ENCODE measurements at places on chromosomes 12 and 14.

DNA sequence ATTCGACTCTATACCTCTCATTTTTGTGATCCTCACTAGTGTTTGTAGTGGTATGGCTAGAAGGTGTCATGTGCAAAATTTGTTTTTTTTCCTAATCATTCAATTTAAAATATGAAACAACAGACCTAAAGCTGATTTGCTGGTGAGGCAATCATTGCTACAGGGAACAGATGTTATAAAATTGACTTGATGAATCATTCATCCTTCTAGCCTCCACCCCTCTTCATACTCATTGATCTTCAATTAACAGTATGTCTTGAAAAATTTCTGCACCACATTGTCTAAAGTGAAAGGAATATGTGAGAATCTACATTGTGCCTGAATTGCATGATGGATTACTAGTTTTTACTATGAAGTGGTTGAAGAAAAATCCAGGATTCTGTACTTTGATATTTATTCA, 349.0 kb upstream of the NAV3 start:
- DNase-seq: no peak

- no peak for DNase-seq
Observed at GRCh38 chr12:7093486-7093885, 1.2 kb upstream of the C1R start.

DNA sequence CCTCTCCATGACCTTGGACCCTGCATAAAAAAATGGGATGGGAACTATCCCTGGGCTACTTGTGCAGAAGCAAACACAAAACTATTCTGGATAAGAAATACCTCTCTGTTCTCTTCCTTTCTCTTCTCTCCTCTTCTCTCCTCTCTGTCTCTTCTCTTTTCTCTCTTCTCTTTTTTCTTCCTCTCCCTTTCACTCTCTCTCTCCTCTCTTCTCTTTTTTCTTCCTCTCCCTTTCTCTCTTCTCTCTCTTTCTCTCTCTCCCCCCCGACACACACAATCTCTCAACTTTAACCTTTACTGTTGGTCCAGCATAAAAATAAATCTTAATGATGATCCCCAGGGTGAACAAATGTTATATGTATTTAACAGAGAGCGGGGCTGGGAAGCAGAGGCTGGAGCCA, 141.4 kb downstream of the SRGAP1 start:
- no peak for DNase-seq

DNA sequence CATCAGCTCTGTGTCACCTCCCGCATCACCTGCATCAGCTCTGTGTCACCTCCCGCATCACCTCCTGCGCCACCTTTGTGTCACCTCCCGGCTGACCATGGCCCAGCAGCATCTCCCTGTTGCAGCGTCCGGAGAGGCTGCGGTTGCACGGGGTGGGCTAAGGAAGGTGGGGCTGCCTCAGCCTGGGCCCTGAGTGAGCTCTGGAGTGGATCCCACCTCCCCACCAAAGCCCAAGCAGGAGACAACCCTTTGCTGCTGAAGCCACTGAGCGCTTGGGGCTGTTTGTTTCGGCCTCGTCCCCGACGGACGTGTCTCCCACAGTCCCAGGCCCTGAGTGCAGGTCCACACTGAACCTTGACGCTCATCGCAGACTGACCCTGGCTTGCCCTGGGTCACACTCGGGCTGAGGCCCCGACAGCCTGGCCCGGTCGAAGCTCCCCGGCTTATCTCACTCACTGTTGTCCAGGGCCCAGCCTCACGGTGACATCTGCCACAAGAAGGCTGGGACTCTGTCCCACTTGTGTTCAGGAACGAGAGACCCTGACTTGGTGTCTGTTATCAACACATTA, 12.2 kb downstream of the TMEM121 start:
- no peak for DNase-seq

DNA sequence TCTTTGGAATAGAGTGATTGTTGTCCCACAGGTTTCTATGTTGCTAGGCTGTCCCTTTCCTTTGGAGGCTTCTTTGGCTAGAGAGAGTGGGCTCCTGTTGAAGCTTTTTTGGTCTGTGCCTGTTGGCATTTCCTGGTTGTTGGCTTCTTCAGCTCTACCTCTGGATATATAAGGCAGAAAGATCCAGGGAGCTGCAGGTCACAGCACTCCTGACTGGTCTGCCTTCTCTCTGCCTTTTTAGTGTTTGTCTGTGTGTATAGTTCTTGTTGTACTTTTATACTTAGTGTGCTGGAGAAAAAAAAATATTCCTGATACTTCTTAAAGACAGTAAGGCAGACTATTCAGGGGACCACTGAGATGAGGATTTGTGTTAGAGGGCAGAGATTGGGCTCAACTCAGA, 202.7 kb downstream of the FBXL14 start:
- no peak for DNase-seq

GRCh38 chr14:77157740-77158139, 16.1 kb upstream of the ZDHHC22 start:
- no peak for DNase-seq

- DNase-seq: no peak
Observed at GRCh38 chr12:11568155-11568761, 81.2 kb upstream of the ETV6 start.

- DNase-seq: no peak
Observed at GRCh38 chr12:109202770-109203169, 86.4 kb downstream of the ACACB start.

- no peak for DNase-seq
Observed at GRCh38 chr12:53214687-53215455, 7.8 kb upstream of the ITGB7 start.

- no peak for DNase-seq
Observed at GRCh38 chr12:63968673-63969072, 124.2 kb downstream of the SRGAP1 start.

DNA sequence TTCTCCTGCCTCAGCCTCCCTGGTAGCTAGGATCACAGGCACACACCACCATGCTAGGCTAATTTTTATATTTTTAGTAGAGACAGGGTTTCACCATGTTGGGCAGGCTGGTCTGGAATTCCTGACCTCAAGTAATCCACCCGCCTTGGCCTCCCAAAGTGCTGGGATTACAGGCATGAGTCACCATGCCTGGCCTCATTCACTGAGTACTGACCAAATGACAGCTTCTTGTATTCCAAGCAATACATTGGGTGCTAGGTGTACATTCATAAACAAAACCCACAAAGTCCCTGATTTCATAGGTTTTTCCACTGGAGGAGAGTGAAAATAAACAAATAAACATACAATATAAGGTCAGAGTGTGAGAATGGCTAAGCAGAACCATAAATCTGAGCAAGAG, 136.3 kb downstream of the HELB start:
- DNase-seq: no peak

DNA sequence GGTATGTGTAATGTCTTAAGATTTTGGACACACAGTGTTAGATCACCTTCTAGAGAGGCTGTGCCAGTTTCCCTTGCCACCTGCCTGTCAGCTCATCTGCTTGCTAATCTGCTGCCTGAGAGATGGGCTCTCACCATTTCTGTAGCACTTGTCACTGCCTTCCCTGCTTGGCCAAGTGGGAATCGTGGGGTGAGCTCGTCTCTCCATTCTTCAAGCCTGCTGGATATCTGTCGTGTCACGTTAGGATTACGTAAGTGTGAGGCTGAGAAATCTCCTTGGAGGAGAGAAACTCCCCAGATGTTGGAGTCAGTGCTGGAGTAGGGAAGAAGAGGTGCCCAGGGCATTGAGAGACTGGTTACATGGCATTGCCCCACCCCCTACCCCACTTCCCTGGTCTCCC, 8.6 kb upstream of the RPH3A start:
- no peak for DNase-seq

GRCh38 chr14:99664937-99665273, 19.2 kb upstream of the CYP46A1 start:
- DNase-seq: no peak

- no peak for DNase-seq
Observed at GRCh38 chr12:79535751-79536150, 155.0 kb downstream of the PAWR start.

- no peak for DNase-seq
Observed at GRCh38 chr12:22576065-22576464, 31.7 kb upstream of the C2CD5 start.

- no peak for DNase-seq
Observed at GRCh38 chr12:104000807-104001434, 35.2 kb downstream of the TDG start.

GRCh38 chr12:3797531-3798048, 44.7 kb upstream of the CRACR2A start:
- no peak for DNase-seq

GRCh38 chr14:92493492-92493891, 20.1 kb upstream of the RIN3 start:
- DNase-seq: no peak

DNA sequence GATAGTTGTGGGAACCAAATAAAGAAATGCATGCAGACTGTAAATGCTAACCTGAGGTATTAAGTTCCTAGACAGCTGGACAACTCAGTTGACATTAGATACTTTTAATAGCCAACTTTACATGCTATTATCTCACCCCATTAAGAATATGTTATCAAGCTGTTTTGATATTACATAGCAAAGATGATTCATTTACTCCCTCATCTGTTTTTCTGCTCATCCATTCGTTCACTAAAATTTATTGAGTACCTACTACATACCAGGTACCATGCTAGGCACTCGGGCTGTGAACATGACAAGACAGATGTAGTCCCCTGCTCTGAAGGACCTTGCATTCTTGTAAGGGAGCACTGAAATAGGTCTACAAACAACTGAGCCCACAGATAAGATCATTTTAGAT, 192.4 kb downstream of the DACT1 start:
- DNase-seq: no peak

GRCh38 chr12:127260531-127260930, 1006.4 kb upstream of the TMEM132C start:
- no peak for DNase-seq

DNA sequence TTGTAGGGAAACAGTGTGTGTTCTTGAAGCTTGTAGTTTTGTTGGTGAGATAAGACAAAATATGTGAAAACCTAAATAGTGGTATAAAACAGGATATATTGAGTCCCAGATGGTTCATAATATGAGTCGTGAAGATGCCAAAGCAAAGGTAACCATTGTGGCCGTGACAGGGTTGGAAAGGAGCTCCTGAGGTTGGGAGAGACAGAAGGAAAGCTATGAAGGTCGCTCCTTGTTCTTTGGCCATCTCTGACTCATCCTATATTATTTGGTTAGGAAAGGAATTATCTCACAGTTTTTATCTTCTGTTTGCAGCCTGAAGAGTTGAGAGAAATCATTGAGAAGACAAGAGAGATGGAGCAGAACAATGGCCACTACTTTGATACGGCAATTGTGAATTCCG, 27.1 kb downstream of the ATP6V1D start:
- DNase-seq: no peak

DNA sequence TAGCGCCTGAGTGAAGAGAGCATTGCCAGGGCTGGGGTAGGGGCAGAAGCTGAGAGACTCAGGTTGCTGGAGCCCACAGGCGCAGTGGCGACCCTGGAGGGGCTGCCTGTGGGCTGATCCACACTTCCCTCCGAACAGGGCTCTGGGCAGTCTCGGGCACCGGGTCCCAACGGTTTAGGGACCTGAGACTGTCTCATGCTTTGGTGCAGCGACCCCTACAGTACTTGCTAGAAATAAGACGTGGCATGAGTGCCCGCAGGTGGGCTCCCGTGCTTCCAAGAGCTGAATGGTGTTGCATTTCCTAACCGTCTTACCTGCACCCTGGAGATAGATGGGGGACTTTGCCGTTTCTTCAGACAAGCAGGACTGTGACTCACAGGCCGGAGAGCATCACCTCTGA, 57.4 kb downstream of the AACS start:
- no peak for DNase-seq

DNA sequence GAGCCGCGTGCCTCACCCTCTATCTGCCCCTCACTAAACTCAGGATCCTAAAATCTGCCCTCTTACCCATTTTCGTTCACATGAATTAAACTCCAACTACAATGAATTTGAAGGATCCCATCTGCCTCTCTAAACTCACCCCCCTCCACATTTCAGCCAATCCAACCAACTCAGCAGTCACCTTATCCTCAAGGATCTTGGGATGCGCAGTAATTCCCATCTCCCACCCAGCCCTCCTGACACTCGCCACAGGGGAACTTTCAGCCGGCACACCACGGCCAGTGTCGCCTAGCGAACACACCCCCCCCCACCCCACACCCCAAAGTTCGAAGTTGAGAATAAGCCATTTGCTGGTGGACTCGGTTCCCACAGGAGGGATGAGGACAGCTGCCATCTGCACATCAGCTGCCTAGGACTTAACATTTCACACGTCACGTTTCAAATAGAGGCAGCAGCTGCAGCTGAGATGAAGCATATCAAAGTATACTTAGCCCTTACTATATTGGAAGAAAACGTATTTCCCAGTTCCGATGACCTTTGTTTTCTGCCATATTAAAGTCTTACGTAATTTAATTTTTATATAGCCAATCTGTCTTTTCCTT, 8.7 kb upstream of the SELPLG start:
- DNase-seq: no peak

GRCh38 chr12:106301241-106301610, 1.3 kb upstream of the TCP11L2 start:
- DNase-seq: no peak

GRCh38 chr12:114168061-114168460, 201.9 kb upstream of the RBM19 start:
- DNase-seq: no peak

GRCh38 chr14:50772412-50772811, 58.5 kb downstream of the NIN start:
- no peak for DNase-seq

GRCh38 chr12:97575403-97576193, 113.0 kb downstream of the RMST start:
- DNase-seq: no peak

- no peak for DNase-seq
Observed at GRCh38 chr12:47077206-47078085, 2.0 kb upstream of the PCED1B start.

DNA sequence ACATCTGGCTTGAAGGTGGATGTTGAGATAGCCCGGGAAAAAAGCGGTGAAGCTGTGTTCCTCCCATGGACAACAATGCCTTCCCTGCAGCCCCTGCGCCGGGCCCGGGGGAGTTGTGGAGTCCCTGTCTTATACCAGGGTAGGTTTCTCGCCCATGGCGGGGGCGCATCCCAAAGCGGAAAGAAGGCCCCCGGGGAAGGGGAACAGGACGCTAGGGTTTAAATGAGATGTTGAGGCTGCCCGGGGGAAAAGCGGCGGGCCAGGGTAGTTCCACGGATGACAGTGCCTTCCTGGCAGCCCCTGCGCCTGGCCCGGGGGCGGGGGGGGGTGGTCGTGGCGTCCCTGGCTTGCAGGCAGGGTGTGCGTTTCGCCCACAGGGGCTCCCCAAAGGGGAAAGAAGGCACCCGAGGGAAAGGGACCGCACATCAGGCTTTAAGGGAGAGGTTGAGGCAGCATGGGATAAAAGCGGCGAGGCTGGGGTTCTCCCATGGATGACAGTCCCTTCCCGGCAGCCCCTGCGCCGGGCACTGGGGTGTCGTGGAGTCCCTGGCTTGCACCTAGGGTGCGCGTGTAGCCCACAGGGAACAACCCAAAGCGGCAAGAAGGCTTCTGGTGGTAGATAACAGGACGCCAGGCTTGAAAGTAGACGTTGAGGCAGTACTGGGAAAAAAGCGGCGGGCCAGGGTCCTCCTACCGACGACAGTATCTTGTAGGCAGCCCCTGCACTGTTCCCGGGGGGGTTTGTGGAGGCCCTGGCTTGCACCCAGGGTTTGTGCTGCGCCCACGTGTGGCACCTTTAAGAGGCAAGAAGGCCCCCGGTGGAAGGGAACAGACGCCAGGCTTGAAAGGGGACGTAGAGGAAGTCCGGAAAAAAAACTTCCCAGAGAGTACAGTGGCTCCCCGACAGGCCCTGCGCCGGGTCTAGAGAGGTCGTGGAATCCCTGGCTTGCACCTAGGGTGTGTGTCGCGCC, 160.8 kb upstream of the ALG10B start:
- DNase-seq: no peak

- DNase-seq: no peak
Observed at GRCh38 chr12:5524769-5525436, 93.0 kb downstream of the NTF3 start.
